Activated CD4-positive, alpha-beta T cell treated with anti-CD3 and anti-CD28 coated beads for 24 hours (primary cell): ENCODE measurements at places on chromosomes 13 and 19.

DNA sequence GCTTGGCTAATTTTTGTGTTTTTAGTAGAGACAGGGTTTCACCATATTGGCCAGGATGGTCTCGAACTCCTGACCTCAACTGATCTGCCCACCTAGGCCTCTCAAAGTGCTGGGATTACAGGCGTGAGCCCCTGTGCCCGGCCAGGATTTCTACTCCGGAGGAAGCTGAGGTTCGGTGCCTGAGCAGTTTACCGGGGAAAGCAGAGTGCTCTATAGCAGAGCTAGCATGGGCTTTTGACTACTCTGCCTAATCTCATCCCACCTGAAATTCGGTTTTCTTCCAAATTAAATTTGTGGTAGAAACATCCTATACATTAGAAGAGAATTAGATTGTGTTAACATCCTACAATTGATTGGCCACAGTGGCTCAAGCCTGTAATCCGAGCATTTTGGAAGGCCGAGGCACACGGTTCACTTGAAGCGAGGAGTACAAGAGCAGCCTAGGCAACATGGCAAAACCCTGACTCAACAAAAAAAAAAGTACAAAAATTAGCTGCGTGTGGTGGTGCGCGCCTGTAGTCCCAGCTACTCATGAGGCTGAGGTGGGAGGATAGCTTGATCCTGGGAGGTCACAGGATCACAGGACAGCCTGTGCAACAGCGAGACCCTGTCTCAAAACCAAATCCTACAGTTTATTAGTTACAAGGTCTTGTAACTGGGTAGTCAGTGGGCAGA is 1.6 kb downstream of the RPL13A start:
- DNase-seq, result no peak

GRCh38 chr13:20359335-20359734 is 127.2 kb upstream of the GJB6 start:
- DNase-seq, result no peak

DNA sequence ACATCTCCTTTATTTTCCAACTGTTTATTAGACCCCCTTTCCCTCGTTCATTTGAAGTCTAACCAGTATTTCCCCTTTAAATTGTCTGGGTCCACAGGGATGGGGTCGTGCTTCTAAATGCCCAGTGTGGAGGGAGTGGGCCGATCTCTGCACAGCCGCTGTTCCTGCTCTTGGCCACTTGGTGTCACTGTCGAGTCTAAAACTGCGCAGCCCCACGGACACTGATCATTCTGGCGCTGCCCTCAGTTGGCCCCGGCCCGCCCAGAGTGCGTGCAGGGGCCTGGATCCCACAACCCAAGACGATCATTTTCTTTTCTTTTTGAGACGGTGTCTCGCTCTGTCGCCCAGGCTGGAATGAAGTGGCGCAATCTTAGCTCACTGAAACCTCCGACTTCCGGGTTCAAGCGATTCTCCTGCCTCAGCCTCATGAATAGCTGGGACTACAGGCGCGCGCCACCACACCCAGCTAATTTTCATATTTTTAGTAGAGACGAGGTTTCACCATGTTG is 12.0 kb downstream of the WDR88 start:
- peak; percentile 38 for DNase-seq

- DNase-seq, result no peak
These were observed 159.2 kb downstream of the SLC7A1 start for GRCh38 chr13:29436291-29436690.

GRCh38 chr19:33408538-33409434 is 35.3 kb downstream of the CEBPG start:
- DNase-seq, result no peak

- DNase-seq, result no peak
These were observed 17.5 kb downstream of the TMEM255B start for GRCh38 chr13:113776231-113777125.

GRCh38 chr19:49968279-49968922 is 7.4 kb upstream of the SIGLEC11 start:
- no peak for DNase-seq

- DNase-seq, result no peak
These were observed 181.5 kb downstream of the DNAJC3 start for GRCh38 chr13:95858286-95859075.

GRCh38 chr19:47309608-47310007 is at the start of gene C5AR1:
Gene C5AR1, plus strand, starts transcription at chr19:47309861. Its CDS starts 35 bp downstream, at chr19:47309896.
- DNase-seq, result no peak

DNA sequence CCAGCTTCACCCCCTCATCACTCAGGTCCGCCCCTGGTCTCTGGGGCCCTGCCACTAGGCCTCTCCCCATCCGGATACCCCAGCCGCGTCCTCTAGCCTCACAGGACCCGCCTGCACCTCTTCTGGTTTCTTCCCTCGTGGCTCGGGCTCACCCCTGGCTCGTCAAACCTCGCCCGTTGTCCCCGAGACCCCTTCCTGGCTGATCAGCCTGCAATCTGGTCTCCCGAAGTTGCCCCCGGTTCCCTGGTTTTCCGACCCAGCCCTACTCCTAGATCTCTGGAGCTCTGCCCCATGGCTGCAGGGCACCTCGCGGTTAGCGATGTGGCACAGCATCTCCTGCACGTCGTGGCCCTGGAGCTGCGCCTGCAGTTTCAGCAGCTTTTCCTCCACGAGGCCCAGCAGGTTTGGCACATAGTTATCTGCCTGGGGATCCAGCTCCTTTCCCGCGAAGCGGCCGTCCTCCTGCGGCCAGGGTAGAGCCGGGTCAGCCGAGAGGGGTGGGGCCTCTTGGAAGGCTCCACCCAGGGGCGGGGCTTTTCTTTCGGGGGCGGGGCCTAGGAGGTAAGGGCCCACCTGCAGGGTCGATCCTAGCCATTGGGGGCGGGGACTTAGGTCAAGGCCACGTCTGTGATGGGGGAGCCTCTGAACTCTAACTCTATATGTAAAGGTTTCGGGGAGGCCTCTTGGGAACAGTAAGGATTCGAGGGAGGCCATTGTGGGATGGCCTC is 2.4 kb upstream of the RGL3 start:
- DNase-seq, result no peak

- DNase-seq, result no peak
These were observed 23.0 kb upstream of the MIER2 start for GRCh38 chr19:367561-367960.

GRCh38 chr19:1103132-1103707 is 574 bp upstream of the GPX4 start:
- DNase-seq, result no peak

DNA sequence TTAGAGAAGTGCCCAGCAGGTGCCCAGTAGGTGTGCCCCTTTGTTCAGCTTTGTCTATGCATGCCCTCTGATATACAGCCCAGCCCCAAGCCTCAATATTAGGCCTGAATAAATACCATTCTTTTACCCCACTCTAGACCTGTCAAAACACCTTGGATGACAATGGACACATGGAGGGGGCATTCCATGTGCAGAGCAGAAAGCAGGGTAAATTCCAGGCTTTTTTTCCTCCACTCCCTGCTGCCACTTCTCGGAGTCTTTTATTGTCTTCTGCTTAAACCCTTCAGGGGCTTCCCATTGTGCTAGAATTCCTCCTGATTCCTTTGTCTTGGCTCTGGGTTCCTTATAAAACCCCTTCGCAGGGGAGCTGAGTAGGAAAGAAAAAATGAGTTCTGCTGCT is 5.8 kb upstream of the FRY start:
- DNase-seq, result no peak

DNA sequence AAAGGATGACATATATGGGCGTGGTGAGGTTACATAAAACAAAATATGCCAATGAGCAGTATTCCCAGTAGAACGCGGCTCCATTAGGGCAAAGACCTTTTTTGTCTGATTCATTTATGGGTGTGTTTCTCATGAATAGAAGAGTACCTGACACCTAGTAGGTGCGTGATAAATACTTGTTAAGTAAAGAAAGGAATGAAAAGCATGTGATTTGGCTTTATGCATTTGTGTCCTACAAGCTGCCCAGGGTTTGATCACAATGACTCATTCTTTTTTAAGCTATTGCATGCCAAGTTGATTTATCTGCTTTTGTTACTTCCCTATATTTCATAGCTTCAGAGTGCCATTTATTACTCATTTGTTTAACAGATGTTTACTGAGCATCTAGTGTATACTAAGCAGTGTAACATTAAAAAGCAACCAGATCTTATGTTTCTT is 19.1 kb upstream of the KCTD4 start:
- no peak for DNase-seq

GRCh38 chr19:50481351-50482149 is 4.9 kb upstream of the GARIN5A start:
- no peak for DNase-seq

DNA sequence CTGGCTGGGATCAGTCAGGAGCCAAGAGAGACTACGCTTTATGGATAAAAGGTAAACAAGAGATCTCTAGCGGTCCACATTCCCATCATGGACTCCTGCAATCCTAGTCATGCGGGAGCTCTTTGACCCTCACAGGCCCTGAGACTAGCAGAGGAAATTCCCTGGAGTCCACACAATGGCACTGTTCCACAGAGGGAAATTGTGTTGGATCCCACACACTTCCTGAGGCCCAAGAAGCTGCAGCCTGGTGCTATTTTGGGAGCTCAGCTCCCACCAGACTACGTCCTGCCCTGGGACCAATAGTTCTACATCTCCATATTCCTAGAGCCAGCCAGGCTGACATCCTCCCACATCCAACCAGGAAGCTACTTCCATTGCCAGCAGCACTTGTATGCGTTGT is 2358.4 kb downstream of the PCDH9 start:
- no peak for DNase-seq

- DNase-seq, result no peak
These were observed 9.8 kb downstream of the ZNF229 start for GRCh38 chr19:44438441-44438840.

- DNase-seq, result no peak
These were observed at the start of gene TNFSF11 for GRCh38 chr13:42574011-42574410. Gene TNFSF11, plus strand, starts transcription at chr13:42574152. Its CDS starts 152 bp downstream, at chr13:42574304.

DNA sequence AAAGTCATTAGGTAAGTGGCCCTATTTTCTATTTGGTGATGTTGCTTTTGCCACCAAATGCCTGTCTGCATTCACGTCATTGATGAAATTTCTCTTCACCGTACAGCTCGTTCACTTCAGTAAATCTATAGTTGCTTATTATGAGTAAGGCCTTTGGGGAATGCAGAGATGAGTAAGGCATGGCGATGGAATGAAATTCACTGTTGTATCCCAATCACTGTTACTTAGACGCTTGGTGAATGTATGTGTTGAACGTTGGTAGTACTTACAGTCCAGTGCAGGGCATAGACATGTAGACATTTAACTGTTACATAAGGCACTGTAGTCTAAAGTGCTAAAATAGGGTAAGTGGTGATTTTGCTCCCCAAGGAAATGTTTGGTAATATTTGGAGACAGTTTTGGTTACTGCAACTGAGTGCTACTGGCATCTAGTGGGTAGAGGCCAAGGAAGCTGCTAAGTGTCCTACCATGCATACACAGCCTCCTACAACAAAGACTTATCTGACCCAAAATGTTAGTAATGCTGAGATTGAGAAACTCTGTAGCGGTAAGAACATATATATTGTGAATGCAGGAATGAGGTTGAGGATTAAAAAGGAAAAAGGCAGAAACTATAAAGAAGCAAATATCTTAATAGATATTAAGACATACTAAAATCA is 5.8 kb downstream of the AKAP11 start:
- no peak for DNase-seq

DNA sequence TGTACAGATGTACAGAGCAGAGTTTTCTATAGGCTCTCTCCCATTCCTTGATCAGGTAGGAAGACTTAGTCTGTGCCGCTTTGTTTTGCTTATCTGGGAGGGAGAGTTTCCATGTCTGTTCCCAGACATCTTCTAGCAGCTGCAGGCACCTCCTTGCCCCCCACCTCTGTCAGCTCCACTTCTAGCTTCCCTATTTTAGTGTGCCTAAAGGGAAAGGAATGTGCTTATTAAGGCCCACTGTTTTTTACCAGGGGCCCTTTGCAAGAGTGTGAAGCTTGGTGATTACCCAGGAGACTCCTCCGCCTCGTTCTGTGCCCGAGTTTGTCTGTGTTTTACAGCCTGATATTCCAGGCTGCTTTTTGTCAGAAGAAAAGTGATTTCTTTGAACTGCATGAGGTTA is 1984.4 kb downstream of the OLFM4 start:
- DNase-seq, result no peak

GRCh38 chr13:75423946-75424345 is 58.0 kb downstream of the TBC1D4 start:
- no peak for DNase-seq

DNA sequence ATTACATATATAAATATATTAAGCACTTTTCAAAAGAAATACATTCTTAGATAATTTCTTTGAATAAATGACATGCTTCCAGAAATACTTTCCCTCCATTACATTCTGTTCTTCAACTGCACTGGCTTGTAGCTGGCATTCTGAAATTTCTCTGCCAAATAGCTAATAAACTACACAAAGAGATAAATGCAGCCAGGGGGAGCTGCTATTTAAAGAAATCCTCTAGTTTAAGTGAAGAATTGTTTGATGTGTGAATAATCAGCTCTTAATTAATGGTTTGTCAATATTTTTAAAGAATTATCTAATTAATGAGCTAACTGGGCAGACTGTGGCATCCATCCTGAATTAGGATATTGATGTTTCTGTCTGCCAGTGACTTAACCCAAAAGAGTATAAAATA is 30.7 kb downstream of the SLC7A1 start:
- no peak for DNase-seq

DNA sequence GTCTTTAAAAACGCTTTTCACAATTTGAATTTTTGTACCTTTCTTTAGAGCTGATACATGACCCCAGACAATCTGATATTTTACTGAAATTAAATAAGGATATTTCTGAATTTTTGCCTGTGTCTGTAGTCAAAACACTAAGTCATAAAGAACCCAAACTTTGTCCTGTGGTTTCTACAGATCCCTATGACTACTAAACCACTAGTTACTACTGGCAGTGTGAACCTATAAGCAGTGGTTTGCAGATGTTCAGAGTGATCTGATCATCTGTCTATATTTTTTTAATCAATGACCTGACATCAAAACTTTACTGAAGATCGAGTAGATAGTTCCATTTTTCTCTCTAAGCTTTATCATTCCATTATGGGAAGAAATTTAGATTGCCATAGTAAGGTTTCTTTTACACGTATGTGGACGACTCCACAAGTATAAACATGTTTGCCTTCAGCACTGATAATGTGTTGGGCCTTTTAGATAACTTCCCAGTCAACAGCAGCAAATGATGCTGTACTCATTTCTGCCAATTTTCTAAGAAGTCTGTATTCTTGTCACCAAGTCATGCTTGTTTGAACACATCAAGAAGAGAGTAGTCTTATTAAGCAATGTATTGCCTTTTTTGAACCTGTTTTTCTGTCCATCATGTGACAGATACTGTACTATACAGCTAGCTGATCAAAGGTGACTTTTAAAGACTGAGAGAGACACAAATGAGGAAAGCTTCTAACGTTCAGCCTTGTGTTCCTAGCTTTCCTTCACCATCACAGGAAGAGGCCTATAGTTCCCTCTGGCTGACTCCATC is 21.8 kb downstream of the POLR1D start:
- DNase-seq, result no peak

DNA sequence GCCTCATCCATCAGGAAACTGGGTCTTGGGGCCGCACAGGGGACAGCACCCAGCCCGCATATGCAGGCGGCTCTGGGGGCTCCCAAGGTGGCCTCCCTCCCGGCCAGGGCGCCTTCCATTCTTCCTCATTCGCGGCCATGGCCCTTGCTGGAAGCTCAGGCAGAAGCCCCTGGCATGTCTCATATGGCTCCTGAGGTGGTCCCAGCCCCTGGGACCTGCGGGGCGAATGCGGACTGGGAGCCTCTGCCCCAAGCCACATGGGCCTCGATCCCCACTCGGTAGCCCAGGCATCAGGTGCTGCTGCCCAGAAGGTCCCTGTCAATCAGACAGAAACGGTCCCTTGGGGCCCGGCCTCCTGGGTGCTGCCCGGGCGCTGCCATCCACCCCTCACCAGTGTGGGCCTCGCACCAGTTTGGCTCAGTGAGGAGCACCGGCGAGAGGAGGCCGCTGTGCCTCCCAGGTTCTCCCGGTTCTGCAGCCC is 301.6 kb downstream of the TEX29 start:
- no peak for DNase-seq
